NCI-H1417 treated with DMSO at 0.1 percent for 48 hours (cell line): ENCODE measurements at places on chromosomes 7 and 10.

DNA sequence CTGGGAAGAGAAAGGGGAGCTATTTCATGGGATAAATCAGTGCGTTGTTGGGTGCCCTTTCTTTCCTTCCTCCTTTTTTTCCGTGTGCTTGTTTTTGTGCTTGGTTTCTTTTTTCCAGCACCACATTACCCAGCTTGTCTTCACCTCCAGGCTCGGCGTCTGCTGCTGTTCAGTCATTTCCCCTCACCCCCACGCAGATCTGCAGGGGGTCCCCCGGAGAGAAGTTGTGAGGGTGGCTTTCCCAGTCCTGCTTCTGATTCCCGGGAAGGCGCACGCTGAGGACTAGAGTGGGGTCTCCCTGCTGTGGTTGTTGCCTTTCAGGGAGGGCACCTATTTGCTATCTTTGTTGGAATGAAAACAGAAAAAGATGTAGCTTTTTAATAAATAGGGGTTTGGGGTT is 1.6 kb downstream of the CAMK1D start:
- no peak for DNase-seq

- no peak for DNase-seq
Observed at GRCh38 chr10:4310172-4310571, 515.8 kb upstream of the AKR1E2 start.

DNA sequence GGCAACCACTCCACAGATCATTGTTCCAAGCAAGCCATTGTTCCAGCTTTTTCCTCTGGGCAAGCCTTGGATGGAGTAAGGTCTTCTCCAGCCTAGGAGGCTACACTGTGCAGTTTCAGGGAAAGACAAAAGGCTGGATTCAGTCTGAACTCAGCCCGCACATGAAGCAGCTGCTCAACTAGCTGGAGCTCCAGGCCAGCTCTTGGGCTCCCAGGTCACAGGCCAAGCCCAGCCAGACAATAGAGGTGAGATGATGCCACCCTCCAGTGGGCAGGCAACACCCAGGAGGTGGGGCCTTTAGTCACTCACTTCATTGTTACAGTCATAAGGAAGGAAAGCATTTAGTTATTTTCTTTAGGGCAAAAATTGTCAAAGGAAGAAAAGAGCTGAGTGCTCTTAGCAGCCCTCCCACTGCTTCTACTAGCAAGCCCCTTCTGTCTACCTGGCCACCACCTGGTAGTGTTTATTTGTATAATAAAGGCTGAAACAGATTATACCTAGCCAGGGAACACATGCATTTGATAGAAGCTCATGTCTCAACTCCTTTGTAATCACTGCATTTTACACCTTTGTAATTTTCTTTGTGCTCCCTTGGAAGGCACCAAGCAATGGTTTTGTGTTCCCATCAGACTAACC is 253.4 kb downstream of the WDR11 start:
- DNase-seq: no peak

- DNase-seq: no peak
Observed at GRCh38 chr10:113290137-113290536, 262.7 kb upstream of the HABP2 start.

GRCh38 chr7:130695840-130696239 is 9.5 kb upstream of the TSGA13 start:
- DNase-seq: no peak

DNA sequence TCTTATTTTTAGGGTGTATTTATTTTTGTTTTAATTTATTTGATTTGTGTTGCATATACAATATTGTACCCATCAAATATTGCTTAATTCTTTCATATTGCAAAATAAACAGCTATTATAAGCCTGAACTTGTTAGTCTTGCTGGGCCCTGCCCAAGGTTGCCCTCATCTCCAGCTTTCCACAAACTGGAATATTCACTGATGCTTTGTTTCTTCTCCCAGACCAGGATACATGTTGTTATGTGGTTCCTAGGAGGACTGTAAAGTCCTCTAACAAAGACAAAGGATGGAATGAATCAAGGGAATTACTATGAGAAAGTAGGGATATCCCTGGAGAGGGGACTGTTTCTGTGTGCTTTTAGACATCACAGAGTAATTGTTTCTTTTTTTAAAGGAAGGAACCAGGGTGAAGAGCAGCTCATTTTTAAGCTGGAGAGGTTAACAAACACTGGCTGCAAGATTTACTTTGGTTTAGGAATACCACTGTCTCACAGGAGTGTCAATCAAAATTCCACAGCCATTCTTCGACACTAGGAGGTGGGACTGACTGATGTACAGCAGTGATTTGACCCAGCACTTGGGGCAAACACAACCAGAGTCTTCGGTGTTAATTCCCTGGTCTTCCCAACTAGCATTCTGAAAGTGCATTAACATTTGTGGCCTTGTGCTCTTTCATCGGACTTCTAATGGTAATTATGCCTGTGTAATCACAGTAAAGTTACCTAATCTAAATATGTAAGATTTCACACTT is 14.8 kb upstream of the CD36 start:
- no peak for DNase-seq

DNA sequence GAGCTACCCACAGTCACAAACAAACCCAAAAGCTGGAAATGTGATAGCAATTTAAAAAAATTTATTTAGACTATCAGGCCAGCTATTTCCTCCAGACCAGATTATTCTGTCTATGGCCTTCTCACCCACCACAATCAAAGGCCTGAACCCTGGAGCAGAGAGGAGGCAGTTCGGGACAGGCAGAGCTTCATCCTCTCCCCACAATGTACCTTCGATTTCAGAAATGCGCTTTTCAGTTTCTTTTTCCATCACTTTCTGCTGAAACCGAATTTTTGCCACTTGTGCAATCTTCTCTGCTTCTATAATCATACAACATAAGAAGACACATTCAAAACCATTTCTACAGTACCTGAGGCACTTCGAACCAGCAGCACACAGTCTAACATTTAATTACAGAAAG is 29.9 kb downstream of the ERLIN1 start:
- DNase-seq: no peak

- DNase-seq: no peak
Observed at GRCh38 chr10:23742368-23742767, 303.5 kb downstream of the OTUD1 start.
